ENCODE measurements at places on chromosomes 3 and 15.

- no peak for DNase-seq
Measured at GRCh38 chr3:190197346-190197763, 76.7 kb upstream of the P3H2 start.

- DNase-seq: no peak
Measured at GRCh38 chr15:74775132-74775562, 6.7 kb upstream of the CSK start.

GRCh38 chr15:60217161-60217560, 180.6 kb downstream of the ANXA2 start:
- DNase-seq: no peak

DNA sequence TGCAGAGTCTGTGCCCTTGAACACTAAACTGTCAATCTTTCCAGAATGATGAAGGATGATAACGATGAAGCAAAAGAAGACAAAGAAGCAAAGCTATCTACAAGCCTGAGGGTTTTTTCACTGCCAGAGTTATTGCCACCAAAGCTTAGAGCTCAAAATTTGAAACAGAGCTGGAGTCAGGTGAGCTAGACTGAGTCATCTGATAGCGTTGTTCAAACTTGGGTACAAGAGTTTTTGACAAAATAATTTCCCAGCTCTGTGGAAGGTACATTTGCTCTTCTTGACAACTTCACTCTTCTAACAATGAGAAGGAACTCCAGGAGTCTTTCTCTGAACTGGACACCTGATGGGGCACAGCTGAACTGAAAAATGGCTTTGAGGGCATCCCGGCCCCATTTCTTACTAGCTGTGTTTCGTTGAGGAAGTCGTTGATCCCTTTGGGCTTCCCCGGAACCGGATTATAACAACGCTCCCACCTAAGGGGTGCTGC, 715 bp downstream of the MCCC1 start:
- no peak for DNase-seq

GRCh38 chr15:27707257-27707656, 391.9 kb downstream of the OCA2 start:
- DNase-seq: no peak

- DNase-seq: peak; percentile 20
Measured at GRCh38 chr3:17175187-17175807, 290.5 kb downstream of the PLCL2 start.

- no peak for DNase-seq
Measured at GRCh38 chr15:61295239-61295638, 66.1 kb upstream of the RORA start.

GRCh38 chr15:59166601-59167265, 39.9 kb upstream of the LDHAL6B start:
- no peak for DNase-seq

- no peak for DNase-seq
Measured at GRCh38 chr15:49199666-49200065, 29.6 kb downstream of the GALK2 start.

GRCh38 chr3:11498646-11499045, 145.1 kb downstream of the VGLL4 start:
- no peak for DNase-seq

- DNase-seq: no peak
Measured at GRCh38 chr15:101039461-101039860, 120.3 kb downstream of the LRRK1 start.

DNA sequence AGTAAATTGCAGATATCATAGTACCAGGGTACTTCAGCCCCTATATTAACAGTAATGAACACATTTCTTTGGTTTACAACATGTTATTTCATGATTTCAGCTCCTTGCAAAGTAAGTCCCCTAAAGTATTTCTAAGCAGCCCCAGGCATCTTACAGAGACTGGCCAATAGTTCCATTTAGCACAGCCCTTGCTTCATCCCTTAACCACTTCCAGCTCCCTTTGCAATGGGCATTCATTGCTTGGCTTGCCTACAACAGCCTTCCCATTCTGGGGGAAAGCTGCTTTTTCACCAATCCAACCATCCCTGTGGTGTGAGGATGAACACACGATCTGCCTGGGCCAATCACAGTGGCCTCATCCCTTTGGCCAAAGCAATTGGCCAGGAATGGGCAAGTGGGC, 67.2 kb upstream of the XCR1 start:
- no peak for DNase-seq

GRCh38 chr15:100338971-100339444, 2.8 kb downstream of the ADAMTS17 start:
- no peak for DNase-seq

GRCh38 chr3:169400874-169401273, 262.6 kb downstream of the MECOM start:
- no peak for DNase-seq

DNA sequence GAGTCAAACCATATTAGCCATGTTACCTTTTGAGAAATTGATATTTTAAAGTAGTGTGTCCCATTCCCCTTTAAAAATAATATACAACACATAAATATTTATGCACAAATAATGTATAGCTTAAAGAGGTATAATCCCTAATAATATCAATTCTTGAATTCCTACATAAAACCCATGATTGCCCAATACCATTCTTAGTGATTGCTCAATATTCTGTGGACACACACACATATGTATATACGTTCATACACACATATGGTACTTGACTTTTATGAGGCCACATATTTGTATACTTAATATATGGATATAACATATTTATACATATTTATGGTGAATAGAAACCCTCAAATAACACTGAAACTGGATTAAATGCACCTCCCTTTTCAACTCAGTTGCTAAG, 367.4 kb downstream of the ZBBX start:
- DNase-seq: no peak

DNA sequence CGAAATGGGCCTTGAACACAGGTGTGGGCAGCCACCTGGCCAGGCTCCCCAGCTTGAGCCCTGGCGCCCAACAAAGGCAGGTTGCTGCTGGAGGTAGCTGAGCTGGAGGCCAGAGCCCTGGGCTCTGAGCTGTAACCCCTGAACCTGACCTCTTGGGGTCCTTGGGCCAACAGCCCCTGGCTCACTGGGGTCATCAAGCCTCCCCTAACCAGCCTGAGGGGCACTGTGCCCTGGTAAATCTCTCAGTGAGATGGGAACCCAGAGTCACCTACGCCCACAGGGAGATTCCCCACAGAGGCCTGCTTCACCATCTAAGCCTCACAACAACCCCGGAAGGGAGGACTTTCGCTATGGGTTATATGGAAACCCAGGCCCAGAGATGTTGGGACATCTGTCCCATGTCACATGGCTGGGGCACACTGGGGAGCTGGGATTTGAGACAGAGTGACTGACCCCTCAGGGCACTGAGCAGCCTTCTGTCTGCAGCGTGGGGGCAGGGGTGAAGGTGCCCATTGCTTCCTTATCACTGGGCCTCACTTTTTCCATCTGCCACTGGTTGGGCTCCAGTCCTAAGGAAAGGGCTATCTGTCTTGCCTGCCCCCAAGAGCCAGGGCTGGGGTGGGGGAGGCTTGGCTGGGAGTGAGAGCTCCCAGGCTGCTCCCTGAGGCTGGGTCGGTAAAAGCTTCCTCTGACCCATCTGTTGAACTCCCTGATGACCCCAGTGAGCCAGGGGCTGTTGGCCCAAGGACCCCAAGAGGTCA, 59.1 kb downstream of the IQSEC1 start:
- DNase-seq: no peak

DNA sequence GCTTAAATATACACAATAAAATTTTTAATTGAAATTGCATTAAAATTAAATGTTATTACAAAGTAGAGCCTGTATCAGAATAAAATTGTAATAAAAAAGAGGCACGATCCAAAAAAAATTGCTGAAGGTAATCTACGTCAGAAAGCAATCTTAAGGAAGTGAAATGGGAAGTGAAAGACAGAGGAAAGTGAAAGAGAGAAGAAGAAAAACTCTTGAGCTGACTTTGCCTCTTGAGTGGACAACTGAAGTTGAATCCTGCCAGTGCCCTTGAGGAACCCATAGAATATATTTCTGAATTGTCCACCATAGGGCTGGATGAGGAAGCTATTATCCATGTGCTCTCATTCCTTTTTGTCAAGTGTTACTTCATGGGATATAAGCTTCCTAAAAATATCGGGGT, 285.1 kb upstream of the STAC start:
- no peak for DNase-seq

DNA sequence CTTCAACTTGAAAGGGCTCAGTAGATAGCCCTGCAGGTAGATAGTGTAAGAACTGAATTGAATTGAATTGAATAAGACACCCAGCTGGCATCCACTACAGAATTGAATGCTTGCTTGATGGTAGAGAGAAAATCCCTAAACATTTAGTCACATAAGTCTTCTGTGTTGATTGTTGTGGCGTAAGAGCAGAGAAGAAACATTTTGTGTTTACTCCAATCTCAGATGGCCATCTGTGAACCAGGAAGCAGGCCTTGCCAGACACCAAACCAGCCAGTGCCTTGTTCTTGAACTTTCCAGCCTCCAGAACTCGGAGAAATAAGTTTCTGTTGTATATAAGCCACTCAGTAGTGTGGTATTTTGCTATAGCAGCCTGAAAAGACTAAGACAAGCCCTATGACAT, 43.6 kb downstream of the SST start:
- no peak for DNase-seq

DNA sequence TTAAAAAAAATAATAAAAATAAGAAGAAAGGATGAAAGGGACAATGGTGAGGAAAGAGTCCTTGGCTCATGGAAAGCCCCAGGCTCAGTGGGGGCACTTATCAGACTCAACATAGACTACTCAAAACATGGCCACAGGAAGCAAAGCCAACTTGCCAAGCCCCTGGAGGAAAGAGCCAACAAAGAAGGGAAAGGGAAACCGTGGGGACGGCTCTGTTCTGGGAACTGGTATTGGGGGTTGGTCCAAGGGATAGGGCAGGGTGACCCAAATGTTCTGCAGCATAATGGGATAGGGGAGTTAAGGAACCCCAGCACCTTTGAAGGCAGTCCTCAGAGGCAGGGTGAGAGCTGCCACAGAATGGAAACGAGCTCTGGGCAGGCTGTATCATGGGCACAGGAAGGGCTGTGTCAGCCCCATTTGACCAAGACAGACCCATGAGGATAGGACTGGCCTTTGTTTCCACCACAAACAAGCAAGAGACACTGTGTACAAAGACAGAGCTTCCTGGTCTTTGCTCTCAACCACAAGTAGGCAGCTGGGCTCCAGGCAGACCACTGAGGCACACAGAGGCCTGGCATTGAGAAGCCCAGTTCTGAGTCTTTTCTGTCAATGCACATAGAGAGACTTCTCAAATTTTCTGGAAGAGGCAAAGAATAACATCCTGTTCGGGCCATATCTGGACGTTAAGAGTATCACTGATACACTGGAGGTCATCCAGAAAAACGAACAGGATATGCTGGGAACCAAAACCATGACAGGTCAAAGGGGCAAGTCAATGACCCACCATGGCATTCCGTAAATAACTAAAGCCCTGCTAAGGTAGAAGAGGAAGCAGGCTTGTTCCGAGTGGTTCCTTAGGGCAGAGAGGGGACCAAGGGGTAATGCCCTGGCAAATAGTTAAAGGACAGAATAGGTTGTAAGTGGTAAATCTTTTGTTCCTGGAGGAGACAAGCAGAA, 10.6 kb upstream of the SEMA7A start:
- no peak for DNase-seq

DNA sequence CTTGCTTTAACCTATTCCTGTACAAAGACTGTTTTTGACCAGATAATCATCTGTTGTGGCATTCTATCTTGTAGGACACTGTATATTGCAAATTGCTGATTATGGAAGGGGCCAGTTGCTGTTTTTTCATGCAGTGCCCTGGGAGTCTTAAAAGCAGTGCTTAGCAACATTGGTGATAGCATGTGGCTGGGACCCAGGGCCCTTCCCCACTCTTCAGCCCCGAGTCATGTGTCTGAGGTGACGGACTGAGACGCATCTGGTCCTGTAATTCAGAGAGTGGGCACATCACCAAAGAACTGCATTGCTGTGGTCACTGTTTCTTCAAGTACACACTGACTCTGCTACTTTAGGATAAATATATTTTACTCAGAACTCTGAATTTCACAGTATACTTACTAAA, 63.4 kb downstream of the SNRK start:
- no peak for DNase-seq

DNA sequence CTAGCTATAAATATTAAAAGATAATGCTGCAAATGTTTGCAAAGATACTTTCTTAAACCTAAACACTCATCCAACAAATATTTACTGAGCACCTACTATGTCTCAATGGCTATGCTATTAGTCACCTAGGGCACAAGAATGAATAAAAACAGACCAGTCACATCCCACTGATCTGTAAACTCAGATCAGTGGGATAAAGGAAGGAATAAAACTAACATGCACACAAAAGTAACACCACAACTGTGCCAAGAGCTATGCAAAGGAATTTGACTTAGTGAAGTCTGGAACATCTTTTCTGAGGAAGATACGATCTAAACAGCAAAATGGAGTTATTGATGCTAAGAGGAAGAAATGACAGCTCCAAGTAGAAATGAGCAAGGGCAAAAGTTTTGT, 56.6 kb downstream of the CBLB start:
- DNase-seq: no peak

DNA sequence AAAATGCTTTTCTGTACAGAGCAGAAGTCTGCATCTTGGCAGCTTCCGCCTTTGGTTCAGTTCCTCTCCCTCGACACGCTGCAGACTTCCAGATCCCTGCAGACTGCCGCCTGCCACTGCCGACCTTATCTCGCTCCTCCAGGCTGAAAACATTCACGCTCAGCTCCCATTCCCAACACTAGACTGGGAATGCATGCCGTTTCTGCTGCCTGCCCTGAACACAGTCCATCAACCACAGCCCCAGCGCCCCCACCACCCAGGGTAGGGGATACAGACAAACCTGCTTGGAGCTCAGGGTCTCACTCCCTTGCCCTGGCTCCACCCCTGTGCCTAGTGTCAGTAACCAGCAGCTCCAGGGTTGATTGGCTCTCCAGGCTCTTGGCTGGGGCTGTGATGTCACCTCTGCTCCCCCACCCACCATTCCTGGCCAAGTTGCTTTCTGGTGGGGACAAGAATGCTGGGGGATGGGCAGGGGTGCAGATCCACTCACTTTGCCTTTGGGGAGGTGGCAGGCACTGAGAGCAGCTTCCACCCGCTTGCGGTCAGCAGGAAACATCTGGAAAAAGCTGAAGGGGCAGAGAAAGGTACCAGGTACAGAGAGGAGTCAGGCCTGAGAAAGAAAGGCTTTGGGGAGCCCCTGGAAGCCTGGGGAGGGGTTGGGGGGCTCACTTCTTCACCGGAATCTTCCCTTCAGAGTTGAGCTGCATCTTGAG, 6.1 kb downstream of the PLCB2 start:
- no peak for DNase-seq

DNA sequence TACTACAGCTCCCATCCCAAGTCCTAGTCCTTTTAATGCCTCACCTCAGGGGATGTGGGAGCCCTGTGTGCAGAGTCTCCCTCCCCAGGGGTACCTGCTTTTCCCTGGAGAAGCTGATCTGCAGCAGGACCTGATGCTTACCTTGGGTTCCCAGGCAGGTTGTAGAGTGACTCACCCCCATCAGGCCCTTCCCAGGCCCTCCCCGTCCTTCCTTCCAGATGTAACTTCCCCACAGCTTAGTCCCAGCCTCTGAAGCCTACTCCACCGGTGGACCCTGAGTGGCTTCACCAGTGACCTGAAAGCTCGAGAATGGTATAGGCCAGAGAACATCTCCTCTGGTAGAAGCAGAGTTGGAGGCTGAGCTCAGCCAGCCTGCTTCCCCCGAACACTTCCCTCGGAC, 254.2 kb upstream of the STT3B start:
- no peak for DNase-seq

All from SW 1271 (cell line).